ENCODE measurements at places on chromosomes 6 and 20. TPM values are rescaled to one million over a fixed set of nuclear protein-coding genes. Genes with fewer than 3 reads are reported as not detected.

The ZGPAT gene
- 16.0 TPM for total RNA-seq

DNA sequence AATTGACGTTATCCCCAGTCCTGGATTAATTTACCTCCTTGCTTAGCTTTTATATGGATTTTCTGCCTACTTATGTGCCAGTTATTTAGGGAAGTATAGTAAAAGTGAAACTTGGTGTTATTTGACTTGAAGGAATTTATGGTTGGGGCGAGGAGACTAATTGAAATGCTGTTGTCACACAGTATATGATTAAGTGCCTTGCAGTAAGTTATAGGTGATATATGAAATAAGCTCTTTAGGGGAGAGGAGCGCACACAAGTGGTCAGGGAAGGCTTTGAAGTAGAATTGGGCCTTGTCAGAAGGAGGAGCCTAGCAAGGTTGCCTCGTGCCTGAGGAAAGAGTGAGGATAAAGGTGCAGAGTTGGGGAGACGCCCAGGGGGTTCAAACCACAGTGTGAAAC is 20.5 kb downstream of the NCOA7 start:
- DNase-seq = no peak

GRCh38 chr6:21772884-21773575 is 179.5 kb downstream of the SOX4 start:
- DNase-seq = no peak

GRCh38 chr20:47861116-47861515 is 75.8 kb upstream of the SULF2 start:
- DNase-seq = no peak

- no peak for DNase-seq
These were observed 36.8 kb downstream of the GCNT2 start for GRCh38 chr6:10557913-10558312.

GRCh38 chr20:49030954-49031619 is 15.0 kb upstream of the CSE1L start:
- no peak for DNase-seq

The DEFB124 gene
- not detected for total RNA-seq

DNA sequence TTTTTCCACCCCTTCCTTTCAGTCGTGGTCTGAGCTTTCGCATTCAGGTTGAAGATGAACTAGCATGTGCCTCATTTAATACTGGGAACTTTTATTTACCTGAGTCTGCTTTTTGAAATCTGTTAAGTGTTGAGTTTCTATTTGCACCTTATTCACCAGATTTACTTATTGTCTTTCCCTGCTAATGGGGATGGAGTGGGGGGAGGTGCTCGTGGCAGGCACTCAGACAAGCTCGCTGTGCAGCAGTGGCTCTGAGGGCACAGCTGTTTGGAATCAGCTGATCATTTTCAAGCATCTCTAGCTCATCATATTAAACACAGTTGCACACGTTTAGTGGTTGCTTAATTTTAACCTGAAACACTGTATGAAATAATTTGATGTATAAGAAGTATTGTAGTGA is 35.6 kb downstream of the UTRN start:
- no peak for DNase-seq

The VGLL2 gene
- not detected for total RNA-seq

DNA sequence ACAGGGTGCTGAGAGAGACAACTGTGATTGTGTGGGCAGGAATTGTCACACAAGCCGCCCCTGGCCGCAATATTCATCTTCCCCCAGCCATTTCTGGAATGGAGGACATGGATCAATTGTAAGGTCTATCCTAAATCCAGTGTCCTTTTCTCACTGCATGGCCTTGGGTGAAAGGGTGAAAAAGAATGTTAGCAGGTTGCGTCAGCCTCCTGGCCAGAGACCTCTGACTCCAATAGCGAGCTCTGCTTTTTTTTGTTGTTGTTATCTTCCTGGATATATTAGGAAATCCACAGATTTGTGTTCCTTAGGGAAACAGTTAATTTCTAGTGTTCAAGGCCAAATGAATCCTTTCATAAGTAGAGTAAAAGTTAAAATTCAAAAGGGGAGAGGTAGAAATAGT is 47.1 kb upstream of the CD83 start:
- DNase-seq = no peak

The SUMO4 gene
- 0.22 TPM for total RNA-seq

DNA sequence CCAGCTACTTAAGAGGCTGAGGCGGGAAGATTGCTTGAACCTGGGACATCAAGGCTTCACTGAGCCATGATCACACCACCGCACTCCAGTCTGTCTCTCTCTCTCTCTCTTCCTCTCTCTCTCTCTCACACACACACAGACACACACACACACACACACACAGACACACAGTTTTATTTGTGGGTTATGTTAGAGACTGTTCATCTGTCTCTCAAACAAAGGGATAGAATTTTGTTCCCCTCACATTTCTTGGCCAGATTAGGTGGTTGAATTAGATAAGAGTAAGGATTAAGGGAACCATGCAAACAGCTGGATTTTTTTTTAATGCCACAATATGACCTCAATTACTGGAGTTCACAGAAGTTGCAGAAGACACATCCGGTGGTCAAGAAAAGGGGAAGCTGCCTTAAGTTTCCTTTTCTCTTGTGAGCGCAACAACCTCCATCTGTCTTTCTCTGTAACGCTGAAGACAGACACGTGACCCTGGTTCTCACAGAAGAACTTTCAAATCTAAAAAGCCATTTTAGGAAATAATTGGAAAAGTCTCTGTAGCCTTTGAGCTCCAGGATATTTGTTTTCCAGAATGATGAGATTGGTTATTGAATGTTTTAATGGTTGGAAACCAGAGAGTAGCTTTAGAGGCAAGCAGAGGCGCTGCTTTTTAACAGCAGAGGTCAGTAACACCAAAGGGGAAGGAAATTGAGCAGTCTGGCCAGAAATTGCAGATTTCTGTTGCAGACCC is 32.9 kb upstream of the LGSN start:
- DNase-seq = no peak

DNA sequence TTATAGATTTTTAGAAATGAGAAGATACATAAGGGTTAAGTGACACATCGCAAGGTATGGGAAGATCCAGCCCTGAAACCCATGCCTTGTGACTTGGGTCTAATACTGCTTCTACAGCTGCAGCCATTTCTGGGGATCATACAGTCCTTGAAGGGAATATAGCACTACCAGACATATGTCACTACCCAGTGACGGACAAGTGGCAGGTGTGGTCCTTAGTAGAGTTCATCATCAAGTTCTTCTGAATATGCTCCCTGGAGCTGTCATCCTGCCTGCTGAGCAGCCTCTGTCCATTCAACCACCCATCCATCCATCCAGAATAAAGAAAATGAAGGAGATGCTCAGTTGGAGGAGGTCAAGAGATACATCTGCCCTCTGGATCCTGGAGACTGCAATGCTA is 118.6 kb upstream of the ASF1A start:
- DNase-seq = no peak

The IBTK gene
- 25.6 TPM for total RNA-seq

The DDAH2 gene
- 32.9 TPM for total RNA-seq

- peak; percentile 55 for DNase-seq
These were observed 15.1 kb upstream of the ZNF217 start for GRCh38 chr20:53608456-53609452.

DNA sequence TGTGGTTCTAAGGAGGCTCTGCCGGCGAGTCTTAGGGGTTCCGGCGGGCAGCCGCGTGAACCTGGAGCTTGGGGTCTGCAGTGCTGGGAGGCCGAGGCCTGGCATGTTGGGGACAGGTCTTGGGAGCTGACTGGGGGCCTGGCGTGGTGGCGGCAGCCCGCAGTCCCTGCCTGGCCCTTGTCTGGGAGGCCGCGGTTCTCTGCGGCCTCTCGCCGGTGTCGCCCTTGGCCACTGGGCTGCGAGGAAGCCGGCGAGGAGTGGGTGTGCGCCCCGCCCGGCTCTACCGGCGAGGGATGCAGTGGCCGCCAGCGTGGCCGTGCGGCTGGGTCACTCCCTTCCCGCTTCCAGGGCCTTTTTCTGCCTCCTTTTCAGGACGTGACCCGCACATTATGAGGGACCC is 36.3 kb downstream of the IGF2R start:
- no peak for DNase-seq

DNA sequence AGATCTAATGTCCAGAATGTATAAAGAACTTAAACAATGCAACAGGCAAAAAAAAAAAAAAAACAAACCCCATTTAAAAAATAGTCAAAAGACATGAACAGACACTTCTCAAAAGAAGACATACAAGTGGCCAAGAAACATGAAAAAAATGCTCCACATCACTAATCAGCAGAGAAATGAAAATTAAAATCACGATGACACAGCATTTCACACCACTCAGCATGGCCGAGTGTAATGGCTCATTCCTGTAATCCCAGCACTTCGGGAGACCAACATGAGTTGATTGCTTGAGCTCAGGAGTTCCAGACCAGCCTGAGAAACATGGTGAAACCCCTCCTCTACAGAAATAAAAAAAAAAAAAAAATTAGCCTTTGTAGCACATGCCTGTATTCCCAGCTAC is 701.4 kb upstream of the NRSN1 start:
- DNase-seq = no peak

The CTCFL gene
- not detected for total RNA-seq

The MMP24 gene
- total RNA-seq = 0.13 TPM

- no peak for DNase-seq
These were observed 155.3 kb downstream of the PLCB1 start for GRCh38 chr20:8287340-8287739.

The HEY2 gene
- total RNA-seq = 60.6 TPM

- DNase-seq = peak; percentile 81
These were observed 540 bp upstream of the RBM24 start for GRCh38 chr6:17280552-17281090.

The FBXO30 gene
- total RNA-seq = 12.8 TPM

The WFDC10B gene
- total RNA-seq = not detected

GRCh38 chr20:59829786-59830664 is 103.4 kb downstream of the SYCP2 start:
- no peak for DNase-seq

- DNase-seq = no peak
These were observed 37.3 kb downstream of the IPCEF1 start for GRCh38 chr6:154319231-154319858.

- no peak for DNase-seq
These were observed 477.7 kb downstream of the BTBD3 start for GRCh38 chr20:12395353-12395752.

The C20orf141 gene
- total RNA-seq = not detected

The ELMO2 gene
- total RNA-seq = 33.9 TPM

DNA sequence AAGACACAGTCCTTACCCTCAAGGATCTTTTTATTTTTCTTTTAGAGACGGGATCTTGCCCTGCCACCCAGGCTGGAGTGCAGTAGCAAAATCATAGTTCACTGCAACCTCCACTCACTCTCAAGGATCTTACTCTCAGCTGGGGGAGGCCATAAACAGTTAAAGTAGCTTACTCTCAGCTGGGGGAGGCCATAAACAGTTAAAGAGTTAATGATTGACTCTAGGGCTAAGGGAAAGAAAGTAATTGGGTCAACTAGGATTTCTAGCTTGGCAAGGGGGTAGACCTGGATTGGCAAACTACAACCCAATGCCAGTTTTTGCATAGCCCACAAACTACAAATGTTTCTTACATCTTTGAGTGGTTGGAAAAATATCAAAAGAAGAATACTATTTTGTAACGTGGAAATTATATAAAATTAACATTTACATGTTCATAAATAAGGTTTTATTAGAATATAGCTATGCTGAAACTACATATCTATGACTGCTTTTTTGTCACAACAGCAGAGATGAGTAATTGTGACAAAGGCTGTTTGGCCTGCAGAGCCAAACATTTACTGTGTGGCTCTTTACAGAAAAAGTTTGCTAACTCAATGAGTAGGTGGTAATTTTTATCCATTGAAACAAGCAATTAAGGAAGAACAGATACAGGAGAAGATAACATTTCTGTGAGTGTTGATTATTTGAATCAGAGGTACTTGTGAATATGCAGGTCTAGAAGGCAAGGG is 46.4 kb downstream of the PTPRA start:
- DNase-seq = no peak

DNA sequence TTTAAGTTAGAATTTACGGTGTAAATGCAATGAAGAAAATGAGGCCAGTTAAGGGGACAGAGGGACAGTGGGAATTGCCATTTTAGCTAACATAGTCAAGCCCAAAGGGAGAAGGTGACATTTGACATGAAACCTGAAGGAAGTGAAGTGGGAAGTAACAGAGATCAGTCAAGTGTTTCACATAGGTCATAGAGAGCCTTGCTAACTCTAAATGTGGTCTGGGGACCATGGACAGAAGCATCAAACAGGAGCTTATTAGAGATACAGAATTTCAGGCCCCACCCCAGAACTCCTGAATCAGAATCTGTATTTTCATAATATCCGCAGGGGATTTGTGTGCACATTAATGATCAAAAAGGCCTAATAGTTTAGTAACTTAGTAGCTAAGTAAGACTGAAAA is 393.7 kb downstream of the FRK start:
- DNase-seq = no peak

The FOXP4 gene
- total RNA-seq = 14.4 TPM

DNA sequence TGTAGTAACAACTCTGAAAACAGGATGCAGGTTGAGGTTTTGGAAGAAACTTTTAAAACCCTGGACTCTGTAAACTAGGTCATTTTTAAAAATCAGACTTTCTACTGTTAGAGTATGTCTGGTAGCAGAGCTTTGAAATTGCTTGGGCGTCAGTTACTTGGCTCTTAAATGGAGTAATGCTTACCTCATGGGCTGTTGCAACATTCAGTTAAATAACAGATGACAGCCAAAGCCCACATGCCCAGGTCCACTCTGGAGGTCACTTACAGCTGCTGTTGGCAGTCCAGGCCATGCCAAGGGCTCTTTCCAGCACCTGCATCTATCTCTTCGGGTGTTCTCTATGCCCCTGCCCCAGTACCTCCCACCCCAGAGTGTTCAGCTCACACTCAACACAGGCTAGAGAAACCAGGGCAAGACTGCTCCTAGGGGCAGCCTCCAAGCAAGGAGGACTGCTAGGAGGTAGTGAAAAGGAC is 96.4 kb downstream of the BANF2 start:
- peak; percentile 69 for DNase-seq

GRCh38 chr6:119065382-119065781 is 13.1 kb downstream of the FAM184A start:
- no peak for DNase-seq

DNA sequence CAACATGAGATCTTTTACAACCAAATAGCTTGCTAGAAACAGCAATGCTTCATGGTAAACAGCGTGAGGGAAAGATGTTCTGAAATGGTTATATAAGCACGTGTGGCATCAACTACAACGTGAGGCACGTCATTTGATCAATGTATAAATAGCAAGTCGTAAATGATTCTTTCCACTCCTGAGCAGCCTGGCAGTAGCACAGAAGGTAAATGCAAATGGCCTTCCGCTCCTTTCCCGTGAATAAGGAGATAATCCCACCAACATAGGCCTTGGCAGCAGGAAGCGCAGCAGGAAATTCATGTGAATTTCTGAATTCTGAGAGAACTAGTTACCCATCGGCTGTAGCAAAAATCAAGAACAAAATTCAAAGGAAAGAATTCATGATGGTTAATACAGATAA is 17.0 kb downstream of the RPS6KA2 start:
- no peak for DNase-seq

DNA sequence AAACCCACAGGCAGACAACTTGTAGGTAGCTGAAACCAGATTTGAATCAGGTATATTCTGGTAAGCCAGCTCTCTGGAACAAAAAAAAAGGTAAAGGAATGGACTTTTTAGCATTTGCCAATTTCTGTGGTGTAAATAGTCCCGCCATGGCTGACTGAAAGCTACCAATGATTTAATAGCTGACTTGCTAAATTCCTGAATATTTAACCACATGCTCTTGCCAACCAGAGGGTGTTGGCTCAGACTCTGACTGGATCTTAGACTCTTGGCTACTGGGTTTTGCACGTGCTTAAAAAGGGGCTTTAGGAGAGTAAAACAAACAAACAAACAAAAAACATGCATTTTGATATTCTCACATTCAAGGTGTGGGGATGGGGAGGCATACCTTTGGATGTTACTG is 600.0 kb upstream of the CDH4 start:
- DNase-seq = no peak

The HM13 gene
- 40.9 TPM for total RNA-seq

The KIF25 gene
- total RNA-seq = 0.35 TPM

Measured in Right ventricle myocardium superior (tissue), 1 donor.